ENCODE measurements at places on chromosomes 5 and 9.

DNA sequence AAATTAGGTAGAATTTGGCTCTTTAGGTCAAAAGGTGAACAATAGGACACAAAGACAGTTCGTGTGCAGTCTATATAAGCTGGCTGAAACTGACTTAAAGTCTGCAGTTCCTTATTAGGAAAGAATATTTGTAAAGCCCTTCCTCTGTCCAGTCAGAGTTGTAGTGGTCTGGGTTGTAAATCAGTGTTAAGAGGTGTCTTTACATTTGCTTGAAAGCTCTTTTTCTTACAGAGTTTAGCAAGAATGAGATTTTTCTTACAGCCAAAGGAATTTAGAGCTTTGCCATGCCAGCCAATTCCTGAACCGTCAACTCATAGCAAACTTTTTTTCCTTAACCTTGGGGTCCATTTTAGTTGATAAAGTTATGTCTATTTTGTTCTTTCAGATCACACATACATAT, 786.1 kb upstream of the CTNND2 start:
- DNase-seq = no peak

GRCh38 chr9:95627802-95628201, 111.0 kb upstream of the PTCH1 start:
- DNase-seq = no peak

- DNase-seq = peak; percentile 11
Observed at GRCh38 chr5:34905564-34905963, 9.7 kb downstream of the RAD1 start.

GRCh38 chr9:126927419-126927818, 12.8 kb downstream of the RALGPS1 start:
- no peak for DNase-seq

DNA sequence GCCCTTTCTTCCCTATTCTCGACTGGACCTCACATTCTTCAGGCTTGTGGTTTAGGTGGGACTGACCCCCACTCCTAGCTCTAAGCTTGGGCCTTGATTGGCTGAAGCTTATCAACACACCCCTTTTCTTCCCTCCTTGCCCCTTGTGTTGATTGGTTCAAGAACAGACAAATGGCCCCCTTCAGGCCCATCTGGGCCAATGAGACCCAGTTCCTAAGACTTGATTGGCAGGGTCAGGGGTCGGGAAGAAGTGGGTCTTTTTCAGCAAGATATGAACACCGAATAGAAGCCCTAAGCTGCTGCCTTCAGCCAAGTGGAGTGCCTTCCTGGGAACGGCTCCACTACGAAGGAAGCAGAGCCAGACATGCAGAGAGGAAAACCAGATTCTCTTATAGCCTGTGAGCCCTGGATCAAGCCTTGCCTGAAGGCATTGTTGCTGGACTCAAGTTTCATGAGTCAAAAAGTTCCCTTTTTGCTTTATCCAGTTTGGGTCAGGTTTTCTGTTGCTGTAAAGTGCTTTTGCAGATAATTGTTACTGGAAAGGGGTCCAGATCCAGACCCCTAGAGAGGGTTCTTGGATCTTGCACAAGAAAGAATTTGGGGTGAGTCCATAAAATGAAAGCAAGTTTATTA, 22.4 kb upstream of the NCS1 start:
- no peak for DNase-seq

- peak; percentile 10 for DNase-seq
Observed at GRCh38 chr9:87656485-87656884, 69.4 kb upstream of the CTSL start.

- peak; percentile 5 for DNase-seq
Observed at GRCh38 chr9:68844631-68845612, 139.9 kb downstream of the PIP5K1B start.

GRCh38 chr9:35730486-35730854, 1.5 kb downstream of the TLN1 start:
- DNase-seq = no peak

- DNase-seq = no peak
Observed at GRCh38 chr9:98916660-98917059, 27.0 kb upstream of the COL15A1 start.

- no peak for DNase-seq
Observed at GRCh38 chr5:176677209-176677939, 30.1 kb downstream of the TSPAN17 start.

DNA sequence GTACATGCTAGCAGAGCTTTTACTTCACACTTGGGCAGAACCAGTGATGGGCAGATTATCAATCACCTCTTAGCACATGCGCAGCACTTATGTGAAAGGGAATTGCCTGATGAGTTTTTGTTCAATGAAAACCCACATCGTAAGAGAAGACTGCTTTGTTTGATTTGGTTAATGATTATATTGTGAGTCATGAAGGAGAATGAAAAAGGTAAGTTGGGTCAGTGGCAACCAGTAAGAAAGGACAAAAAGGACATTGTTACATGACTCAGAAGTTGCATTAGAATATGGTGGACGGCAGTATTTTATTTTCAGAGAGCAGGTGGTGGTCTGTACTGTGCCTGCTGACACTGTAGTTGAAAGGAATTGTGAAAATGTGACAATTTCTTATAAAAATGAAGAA, 127.4 kb downstream of the AOPEP start:
- no peak for DNase-seq

- DNase-seq = no peak
Observed at GRCh38 chr9:90801241-90801972, at the start of gene SYK. Gene SYK, plus strand, starts transcription at chr9:90801819. Its CDS starts 42,080 bp downstream, at chr9:90843899.

GRCh38 chr5:14325369-14325768, 182.2 kb downstream of the TRIO start:
- peak; percentile 20 for DNase-seq

- no peak for DNase-seq
Observed at GRCh38 chr9:129036923-129037766, 719 bp downstream of the MIGA2 start.

GRCh38 chr5:126937771-126938170, 92.6 kb downstream of the MARCHF3 start:
- no peak for DNase-seq
